Myocyte (in vitro differentiated cells): ENCODE measurements at places on chromosomes 7 and 10.

DNA sequence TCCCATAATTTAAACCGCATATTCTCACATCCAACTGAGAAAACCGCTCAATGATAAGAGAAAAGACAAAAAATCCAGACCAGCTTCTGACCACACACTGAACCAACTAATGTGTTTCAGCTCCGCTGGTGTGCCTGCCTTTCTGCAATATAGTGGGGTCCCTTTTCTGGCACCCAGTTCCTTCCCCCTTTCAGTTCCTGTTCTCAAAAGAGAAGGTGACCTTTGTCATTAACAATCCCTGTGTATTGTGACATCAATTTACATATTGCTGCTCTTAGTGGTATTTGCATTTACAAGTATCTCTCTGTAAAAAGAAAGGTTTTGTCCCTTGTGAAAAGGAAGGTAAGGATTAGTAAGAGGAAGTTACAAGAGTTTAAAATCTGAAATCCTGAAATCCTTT lies 1.4 kb downstream of the PPP1R17 start:
- DNase-seq = no peak

GRCh38 chr7:126103582-126103981 lies 1149.2 kb downstream of the GRM8 start:
- no peak for DNase-seq

DNA sequence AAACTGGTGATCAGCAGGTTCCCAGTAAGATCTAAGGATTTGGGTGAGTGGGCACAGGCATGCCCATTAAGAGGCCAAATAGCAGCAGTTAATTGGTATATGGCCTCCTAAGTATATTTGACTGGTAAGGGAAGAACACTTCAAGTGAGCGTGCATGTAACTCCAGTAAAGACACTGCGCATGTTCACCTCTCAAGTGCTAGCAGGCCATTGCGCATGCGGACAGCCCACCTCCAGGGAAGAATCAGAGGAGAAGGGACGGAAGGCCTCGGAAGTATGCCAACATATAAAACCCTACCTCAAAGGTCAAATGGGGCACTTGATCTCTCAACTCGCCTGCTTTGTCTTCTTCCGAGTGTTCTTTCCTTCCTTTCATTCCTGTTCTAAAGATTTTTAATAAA lies 118.0 kb downstream of the ARL5B start:
- DNase-seq = no peak

- no peak for DNase-seq
Measured at GRCh38 chr10:104680467-104681401, 39.6 kb downstream of the SORCS3 start.

DNA sequence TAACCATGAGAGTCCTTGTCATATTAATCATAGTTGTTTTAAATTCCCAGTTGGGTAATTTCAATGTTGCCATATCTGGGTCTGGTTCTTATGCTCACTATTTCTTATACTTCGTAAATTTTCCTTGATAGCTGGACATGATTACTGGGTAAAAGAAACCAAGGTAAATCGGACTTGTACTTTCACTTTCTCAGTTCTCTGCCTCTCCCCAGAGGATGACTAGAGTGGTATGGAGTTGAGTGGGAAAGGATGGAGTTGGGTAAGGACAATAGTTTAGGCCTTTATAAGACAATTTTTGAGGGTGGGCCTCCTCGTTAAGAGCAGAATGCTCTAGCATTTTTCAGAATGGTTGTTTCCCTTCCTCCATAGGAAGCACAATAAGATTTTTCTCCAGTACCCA lies 106.1 kb downstream of the CRPPA start:
- no peak for DNase-seq

DNA sequence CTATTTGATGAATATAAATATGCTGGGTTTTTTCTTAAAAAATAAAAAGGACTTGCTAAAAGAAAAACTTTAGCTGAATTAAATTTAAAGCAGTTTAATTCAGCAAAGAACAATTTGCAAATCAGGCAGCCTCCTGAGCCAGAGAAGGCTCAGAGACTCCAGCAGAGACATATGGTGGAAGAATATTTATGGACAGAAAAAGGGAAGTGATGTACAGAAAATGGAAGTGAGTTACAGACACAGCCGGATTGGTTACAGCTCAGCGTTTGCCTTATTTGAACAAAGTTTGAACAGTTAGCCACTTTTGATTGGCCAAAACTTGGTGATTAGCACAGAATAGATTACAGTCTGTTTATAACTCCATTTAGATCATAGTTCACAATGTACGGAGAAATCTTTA lies 110.3 kb downstream of the GAD2 start:
- no peak for DNase-seq

DNA sequence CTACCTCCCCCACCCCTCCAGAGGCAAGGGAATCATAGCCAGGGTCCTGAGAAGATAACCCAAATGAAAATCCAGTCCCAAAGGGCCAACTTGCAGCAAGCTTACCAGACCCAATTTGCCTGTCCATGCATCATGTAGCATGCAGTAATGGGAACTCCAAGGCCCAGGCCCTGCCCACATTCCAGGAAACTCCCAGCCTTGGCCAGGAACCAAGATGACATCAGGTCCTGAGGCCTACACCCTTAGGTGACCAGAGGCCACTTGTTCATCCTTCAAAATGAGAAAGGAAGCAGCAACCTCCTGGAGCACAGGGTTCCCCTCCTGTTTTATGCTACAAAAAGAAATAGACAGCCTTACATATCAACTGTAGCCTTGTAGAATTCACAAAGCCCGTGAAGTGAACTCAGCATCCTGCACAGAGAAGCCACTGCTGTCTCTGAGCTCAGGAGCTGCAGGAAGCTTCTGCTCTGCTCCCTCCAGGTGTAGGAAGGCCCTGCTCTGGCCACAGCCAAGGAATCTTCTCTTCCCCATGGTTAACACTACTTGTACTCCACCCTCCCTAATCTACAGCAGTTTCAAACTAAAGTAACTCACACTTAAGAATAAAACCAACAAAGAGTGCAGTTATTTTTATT lies 30.3 kb upstream of the GRB10 start:
- peak; percentile 91 for DNase-seq

DNA sequence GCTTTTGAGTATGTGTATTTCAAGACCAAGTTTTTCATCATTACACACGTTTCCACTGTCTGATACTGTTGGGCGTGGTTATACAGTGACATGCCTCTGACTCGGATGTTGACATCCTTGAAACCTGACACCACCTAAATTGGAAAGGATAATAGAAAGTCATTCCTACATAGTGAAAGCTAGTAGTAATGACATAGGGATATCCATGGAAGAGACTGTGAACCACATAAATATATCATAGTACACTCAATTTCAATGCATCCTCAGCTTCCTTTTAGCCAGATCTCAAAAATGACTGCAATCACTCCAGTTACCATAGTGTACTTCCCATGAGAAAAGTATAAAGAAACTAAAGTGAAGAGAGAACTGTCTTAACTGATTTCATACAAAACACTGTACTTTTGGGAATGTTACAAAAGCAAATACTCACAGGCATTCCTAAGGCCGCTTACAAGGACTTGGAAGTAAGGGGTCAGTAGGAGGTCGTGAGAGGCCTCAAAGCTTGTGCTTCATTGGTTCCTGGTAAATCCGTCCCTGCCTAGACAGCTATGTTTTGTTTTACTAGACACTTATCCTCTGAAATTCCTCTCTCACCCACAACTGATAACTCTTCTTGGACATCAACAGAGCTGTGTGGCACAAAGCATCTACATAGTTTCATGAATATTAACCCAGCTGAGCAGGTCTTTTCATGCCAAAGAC lies 71.8 kb upstream of the VWDE start:
- peak; percentile 23 for DNase-seq

DNA sequence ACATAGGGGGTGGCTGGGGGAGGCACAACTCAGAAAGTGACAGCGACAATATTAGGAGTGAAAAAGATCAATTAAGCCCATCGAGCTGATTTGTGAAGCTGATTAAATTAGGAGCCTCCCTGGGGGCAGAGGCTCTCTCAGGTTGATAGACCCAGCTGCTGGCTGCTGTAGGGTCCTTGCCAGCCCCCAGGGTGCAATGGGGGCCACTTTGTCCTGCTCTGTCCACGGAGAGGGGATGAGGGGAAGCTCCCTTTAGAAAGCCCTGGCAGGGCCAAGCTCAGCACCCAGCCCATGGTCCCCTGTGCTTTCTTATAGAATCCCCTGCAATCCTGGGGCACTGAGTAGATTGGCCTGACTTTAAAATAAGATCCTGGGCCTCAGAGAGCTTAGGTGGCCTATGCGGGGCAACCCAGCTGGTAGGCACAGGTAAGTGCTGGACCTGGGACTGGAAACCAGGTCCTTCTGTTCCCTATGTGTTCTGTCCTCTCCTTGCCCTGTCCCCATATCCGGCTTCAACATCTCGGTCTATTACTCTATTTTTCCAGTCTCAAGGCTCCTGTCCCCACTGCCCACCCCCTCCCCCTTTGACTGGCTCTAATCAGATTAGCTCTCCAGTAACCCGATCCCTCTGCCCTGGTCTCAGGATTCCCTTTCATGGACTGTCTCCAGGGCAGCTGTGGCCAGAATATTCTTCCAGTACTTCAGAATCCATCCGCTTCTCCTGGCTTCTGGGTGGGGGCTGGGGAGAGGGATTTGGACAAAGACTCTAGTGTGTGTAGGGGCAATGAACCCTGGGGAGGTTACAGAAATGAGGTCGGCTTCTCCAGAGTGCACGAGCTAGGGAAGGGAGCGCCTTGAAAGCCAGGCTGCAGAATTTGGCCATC lies 259.6 kb downstream of the RPS24 start:
- peak; percentile 84 for DNase-seq

GRCh38 chr10:122021828-122022227 lies 32.9 kb downstream of the TACC2 start:
- DNase-seq = no peak

DNA sequence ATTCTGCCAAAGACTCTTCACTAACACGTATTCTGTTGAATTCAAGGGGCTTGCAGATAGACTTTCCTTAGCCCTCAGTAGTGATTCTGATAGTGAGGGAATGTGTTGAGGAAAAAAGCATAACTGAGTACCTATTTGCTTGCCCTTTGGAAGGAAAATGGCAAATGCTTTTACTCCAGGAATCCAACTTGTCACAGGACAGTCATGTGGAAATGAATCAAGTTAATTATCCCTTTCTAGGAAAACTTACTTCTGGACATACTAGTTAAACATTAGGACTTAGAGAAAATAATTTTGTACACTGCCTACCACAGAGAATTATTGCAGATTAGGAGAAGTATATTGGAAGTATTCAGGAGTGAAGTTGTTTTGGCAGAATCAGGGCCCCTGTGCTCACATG lies 148.9 kb upstream of the SLC13A1 start:
- no peak for DNase-seq
